ENCODE measurements at places on chromosomes 16 and 17. TPM values are rescaled to one million over a fixed set of nuclear protein-coding genes. Genes with fewer than 3 reads are reported as not detected.
A peak's percentile ranks its signal among the peaks of the same experiment; 100 is the strongest.

Gene PLD2
- polyA plus RNA-seq = 45.2 TPM

Gene NF1
- polyA plus RNA-seq = 52.8 TPM

Gene TMC7
- polyA plus RNA-seq = 2.1 TPM

Gene C1QTNF8
- 0.06 TPM for polyA plus RNA-seq

Gene ARHGAP44
- 9.7 TPM for polyA plus RNA-seq

Gene AURKB
- polyA plus RNA-seq = 48.1 TPM

Gene RNF166
- polyA plus RNA-seq = 22.2 TPM

Gene OTOP3
- not detected for polyA plus RNA-seq

GRCh38 chr17:60766778-60767190 is 89.1 kb downstream of the BCAS3 start:
- no peak for DNase-seq

GRCh38 chr16:22358000-22358399 is 16.4 kb downstream of the CDR2 start:
- DNase-seq = no peak

DNA sequence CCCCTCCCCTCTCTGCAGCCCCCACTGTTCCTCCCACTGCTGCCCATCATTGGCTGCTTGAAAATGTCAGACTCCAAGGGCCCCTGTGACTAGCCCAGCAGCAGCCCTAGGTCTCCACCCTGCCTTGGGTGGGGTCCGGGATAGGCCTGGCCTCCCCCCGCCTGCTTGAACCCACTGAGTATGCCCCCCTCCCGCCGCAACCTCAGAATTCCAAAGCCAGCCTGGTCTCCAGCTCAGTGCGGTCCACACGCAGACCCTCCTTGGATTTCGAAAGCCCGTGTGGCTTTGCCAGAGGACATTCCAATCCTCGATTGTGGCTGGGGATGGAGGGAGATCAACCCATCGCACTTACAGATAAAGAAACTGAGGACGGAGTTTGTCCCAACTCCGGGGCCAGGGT is 6.4 kb downstream of the DPEP1 start:
- no peak for DNase-seq

DNA sequence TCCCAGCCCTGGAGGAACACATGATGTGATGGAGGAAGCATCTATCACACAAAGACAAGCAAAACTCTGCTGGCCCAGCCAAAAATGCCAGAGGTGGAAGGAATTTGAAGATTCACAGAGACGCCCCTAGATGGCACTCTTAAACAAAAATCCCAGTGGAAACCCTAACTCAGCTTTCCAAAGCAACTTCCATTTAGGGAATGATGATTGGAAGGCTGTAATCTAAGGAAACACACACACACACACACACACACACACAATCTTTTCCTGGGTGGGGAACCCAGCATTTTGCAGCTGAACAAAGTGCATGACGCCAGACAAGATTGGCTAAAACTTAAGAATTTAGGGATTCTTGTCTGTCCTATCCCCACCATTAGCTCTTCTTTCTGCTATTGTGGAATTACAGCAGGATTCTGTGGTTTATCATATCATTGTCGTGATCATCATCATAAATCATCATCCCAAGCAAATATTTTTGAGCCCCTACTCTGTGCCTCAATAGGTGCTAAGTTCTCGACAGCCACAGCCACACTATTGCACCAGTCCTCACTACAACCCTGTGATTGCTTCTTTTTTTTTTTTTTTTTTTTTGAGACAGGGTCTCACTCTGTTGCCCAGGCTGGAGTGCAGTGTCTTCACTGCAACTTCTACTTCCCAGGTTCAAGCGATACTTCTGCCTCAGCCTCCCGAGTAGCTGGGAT is 1.6 kb upstream of the LDAF1 start:
- peak; percentile 64 for DNase-seq

DNA sequence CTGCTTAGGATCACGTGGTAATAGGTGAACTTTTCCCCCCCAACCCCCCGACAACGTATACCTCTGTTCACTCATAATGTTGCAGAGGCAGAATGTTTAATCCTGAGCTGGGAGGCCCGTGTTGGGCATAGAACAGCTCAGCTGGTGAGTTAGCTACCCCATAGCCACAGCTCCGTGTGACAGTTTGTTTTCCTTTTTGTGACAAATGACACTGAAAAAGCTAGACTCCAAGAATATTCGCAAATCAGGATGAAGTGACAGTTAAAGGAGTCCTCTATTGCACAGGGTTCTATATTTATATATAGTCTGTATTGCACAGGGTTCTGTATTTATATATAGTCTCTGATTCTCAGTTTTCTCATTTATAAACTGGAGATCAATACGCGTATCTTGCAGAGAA is 33.8 kb downstream of the MYH13 start:
- no peak for DNase-seq

- DNase-seq = no peak
These were observed 23.3 kb upstream of the CDH8 start for GRCh38 chr16:62059527-62059926.

DNA sequence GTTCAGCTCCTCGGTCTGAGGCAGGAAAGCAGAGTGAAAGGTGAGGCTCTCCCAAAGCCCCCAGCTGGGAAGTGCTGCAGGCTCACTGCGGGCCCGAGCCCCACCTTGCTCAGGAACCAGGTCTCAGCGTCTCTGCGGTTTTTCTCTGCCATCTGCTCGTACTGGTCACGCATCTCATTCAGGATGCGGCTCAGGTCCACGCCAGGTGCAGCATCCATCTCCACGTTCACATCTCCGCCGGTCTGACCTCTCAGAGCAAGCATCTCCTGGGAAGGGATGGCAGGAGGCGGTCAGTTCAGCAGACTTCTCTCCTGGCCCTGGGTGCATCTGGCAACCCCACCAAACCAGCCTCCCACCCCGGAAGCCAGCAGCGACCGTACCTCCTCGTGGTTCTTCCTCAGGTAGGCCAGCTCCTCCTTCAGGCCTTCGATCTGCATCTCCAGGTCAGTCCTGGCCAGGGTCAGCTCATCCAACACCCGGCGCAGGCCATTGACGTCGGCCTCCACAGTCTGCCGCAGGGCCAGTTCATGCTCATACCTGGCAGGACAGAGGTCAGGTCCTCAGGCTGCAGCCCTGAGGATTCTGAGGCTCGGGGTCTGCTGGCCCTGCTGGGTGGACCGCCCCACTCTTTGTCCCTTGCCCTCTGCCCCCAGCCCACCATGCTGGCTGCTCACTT is 1.5 kb downstream of the KRT16 start:
- no peak for DNase-seq

- DNase-seq = no peak
These were observed 25.1 kb upstream of the RMI2 start for GRCh38 chr16:11320170-11320569.

GRCh38 chr16:88539261-88539651 is 30.9 kb upstream of the ZC3H18 start:
- DNase-seq = no peak

DNA sequence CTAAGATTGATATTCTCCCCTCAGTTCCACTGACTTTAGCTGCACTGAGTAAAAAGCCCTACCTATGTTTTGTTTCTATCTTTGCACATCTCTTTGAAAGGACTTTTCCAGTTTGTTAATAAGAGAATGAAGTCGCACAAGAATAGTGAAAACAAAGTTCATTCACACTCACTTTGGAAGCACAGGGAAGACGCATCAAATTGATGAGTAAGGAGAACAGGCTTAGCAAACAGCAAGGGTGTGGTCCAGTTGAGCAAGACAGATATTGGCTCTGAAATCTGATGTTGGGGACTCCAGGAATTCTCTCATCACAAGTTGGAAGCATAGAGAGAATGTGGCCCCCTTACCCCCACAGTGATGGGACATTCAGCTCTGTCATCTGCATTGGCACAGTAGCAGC is 221.3 kb downstream of the CDH11 start:
- no peak for DNase-seq

DNA sequence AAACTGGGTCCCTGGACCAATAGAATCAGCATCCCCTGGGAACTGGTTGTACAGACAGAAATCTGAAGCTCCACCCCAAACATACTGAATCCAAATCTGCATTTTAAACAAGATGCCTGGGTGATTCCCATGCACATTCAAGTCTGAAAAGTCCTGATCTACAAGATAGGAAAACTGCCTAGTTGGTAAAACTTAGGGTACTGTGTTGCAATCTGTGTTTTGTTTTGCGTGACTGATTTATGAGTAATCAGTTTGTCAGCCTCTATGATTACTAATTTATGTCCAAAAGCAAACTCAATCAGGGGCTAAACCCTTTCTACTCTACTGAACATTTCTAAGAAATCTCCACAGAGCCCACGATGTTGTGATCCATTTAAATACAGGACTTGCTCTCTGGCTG is 103.8 kb downstream of the YPEL2 start:
- no peak for DNase-seq

DNA sequence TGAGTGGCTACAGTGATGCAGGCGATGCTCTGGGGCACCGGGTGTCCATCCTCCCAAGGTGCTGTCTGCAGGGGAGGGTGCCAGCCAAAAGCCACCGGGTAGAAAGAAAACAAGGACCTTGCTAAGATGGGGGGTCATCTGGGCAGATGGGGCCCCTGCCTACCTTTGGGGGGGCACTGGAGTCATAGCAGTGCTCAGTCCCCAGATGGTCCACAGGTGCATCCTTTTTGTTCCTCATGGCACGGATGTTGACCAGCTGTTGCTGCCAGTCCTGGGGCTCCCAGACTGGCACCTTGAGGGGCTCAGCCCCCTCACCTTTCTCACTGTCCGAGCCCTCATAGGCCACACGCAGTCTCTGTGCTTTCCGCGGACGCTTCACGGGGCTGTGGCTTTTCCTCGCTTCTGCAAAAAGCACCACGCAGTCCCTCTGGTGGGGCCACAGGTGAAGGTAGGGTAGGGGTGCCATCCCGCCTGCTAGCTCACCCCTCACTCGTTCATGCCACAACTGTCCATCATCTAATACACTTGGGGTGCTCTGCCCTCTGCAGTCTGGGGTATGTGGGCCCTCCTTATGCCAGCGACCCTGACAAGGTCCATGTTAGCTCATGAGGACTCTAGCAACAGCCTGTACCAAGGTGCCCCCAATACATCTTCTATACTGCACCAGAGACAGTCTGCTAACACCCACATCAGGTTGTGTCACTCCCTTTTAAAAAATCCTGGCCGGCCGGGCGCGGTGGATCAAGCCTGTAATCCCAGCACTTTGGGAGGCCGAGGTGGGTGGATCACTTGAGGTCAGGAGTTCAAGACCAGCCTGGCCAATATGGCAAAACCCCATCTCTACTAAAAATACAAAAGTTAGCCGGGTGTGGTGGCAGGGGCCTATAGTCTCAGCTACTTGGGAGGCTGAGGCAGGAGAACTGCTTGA is 1.4 kb downstream of the NTHL1 start:
- no peak for DNase-seq

DNA sequence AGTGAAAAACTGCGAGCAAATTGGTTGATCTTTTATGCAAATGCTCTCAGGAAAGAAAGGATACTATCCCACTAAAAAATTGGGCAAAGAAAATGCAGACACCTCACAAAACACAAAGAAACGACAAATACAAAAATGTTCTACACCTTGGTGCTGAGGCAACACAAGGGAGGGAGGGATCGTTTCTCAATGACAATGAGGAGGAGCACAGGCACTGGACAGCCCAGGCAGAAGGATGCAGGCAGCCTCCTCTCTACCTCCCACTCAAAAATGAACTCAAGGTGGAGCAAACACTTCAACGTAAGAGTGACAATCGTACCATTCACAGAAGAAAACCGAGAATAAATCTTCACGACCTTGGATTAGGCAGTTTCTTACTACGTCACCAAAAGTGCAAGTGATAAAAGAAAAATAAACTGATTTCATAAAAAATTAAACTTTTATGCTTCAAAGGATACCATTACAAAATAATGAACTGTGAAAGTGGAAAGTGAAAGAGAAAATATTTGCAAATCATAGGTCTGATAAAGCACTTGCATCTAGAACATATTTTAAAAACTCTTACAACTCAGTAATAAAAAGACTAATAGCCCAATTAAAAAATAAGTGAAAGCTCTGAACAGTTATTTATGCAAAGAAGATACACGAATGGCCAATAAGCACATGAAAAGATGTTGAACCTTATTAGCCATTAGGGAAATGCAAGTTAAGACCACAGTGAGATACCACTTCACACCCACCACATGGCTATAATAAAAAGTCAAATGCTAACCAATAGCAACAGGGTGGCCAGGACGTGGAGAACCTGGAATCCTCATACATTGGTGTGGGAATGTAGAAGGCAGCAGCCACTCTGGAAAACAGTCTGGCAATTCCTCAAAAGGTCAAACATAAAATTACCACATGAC is 80.8 kb upstream of the TRAP1 start:
- no peak for DNase-seq

GRCh38 chr17:14959106-14959648 is 305.9 kb downstream of the PMP22 start:
- DNase-seq = peak; percentile 12

GRCh38 chr17:41678907-41679739 is 9.6 kb upstream of the EIF1 start:
- DNase-seq = no peak

GRCh38 chr17:66192378-66192687 is 400 bp upstream of the CEP112 start:
- DNase-seq = no peak

GRCh38 chr17:76103274-76104139 is at the start of gene EXOC7:
Gene EXOC7, minus strand, starts transcription at chr17:76103787. Its CDS starts 95 bp downstream, at chr17:76103692.
- peak; percentile 95 for DNase-seq

DNA sequence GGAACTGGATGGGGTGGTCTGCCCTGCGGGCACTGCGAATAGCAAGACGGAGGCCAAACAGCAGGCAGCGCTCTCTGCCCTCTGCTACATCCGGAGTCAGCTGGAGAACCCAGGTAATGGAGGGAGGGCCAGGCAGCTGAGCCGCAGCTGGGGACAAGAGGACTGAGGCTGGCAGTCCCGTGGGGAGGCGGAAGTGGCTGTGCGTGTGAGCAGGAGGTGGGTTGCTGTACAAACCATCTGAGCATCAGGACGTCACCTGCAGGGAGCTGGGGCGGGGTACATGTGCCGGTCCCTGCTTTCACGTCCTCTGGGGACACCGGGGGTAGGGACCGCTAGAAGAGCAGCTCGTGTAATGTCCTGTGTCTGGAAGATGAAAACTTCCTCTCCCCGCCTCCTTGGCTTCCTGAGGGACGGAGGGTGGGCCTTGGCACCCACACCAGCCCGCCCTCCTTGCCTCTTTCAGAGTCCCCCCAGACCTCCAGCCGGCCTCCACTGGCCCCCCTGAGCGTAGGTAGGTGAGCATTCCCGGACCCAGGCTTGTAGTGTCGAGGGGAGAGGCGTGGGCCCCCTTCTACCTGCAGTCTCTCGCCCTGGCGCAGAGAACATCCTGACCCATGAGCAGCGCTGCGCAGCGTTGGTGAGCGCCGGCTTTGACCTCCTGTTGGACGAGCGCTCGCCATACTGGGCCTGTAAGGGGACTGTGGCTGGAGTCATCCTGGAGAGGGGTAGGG is 3.7 kb downstream of the ADAD2 start:
- DNase-seq = no peak

- no peak for DNase-seq
These were observed 13.9 kb upstream of the KIFC3 start for GRCh38 chr16:57815987-57816745.

GRCh38 chr17:19727501-19728078 is 11.2 kb upstream of the SLC47A2 start:
- DNase-seq = no peak
